Upper lobe of right lung (tissue), 1 donor: ENCODE measurements at places on chromosomes 11 and 22. TPM values are rescaled to one million over a fixed set of nuclear protein-coding genes. Genes with fewer than 3 reads are reported as not detected.

DNA sequence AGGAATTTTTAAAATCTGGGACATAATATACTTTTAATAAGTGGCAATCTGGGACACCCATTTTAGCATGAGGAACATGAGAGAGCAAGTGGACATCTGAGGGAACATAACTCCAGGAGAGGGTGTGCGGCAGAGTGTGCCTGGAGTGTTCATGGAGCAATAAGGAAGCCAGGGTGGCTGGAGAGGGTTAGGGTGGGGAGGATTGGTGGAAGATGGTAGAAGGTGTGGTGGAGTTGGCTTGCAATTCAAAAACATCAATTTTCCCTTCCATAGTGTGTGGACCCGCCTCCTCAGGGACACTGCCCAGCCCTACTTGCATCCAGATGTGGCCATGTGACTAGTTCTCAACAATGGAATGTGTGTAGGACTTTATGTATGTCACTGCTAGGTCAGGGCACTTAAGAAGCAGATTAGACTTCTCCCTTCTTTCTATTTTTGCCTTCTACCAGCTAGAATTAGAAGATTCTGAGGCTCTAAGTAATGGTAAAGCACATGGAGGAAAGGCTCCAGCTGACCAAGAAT, 4.4 kb upstream of the DENND5A start:
- H3K4me3 ChIP-seq = no peak overlapping the region
- DNase-seq = no peak
- no peaks in the 10 kb centered on the region for H3K36me3 ChIP-seq
- no peaks in the 10 kb centered on the region for H3K27me3 ChIP-seq
- no peak overlapping the region for H3K27ac ChIP-seq

DNA sequence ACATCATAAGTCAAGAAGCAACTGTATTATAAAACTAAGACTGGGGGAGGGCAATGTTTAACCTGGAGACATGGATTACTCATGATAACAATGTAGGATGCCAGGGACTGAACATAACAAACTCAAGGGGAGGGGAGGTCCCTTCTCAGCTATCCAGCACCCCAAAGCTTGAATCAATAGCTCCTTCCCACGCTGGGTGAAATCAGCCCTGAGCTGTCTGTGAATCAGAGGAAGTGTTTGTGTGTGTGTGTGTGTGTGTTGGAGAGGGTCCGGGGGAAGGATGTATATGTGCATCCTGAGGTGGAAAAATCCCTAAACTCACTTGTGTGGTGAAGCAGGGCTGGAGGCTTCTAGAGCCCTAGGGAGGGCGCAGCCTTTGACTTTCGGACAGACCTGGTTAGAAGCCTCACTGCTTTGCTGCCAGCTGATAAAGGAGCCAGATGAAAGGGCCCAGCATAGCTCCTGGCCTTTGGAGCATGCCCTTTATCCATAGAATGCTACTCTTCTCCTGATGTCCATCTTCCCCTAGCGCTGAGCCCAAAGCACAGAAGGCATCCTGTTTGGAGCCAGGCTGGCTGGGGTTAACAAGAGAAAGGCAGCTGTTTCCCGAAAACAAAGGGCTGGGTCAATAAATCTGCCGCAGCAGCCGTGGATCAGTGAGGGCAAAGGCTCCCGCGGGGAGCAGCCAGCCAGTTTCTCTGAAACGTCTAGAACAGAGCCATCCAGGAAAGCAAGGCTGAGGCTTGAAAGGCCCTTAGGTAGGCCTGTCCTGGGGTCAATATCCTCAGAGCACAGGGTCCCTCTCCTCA, 35.8 kb downstream of the TNKS1BP1 start:
- no peaks in the 10 kb centered on the region for H3K36me3 ChIP-seq
- peaks cover 14% of the 10 kb centered on the region for H3K4me1 ChIP-seq

- no peak overlapping the region for H3K27ac ChIP-seq
- DNase-seq = no peak
- H3K36me3 ChIP-seq = no peaks in the 10 kb centered on the region
- no peaks in the 10 kb centered on the region for H3K4me1 ChIP-seq
These were observed 412.5 kb upstream of the DDI1 start for GRCh38 chr11:103623933-103624332.

GRCh38 chr11:112996994-112997393, 35.8 kb downstream of the NCAM1 start:
- no peak overlapping the region for H3K4me3 ChIP-seq
- no peaks in the 10 kb centered on the region for H3K4me1 ChIP-seq
- H3K27ac ChIP-seq = no peak overlapping the region
- H3K27me3 ChIP-seq = no peaks in the 10 kb centered on the region
- no peak for DNase-seq

DNA sequence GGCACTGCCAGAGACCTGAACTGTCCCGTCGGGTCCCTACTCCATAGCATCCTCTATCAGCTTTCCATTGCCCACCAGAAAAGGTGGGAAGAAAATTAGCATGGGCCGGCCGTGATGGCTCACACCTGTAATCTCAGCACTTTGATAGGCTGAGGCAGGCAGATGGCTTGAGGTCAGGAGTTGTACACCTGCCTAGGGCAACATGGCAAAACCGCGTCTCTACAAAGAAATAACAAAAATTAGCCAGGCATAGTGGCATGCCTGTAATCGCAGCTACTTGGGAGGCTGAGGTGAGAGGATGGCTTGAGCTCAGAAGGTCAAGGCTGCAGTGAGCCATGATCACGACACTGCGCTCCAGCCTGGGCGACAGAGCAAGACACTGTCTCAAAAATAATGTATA, 3.5 kb downstream of the SLC25A18 start:
- H3K36me3 ChIP-seq = no peaks in the 10 kb centered on the region
- H3K27me3 ChIP-seq = no peaks in the 10 kb centered on the region
- no peak overlapping the region for H3K4me3 ChIP-seq
- H3K27ac ChIP-seq = no peak overlapping the region

DNA sequence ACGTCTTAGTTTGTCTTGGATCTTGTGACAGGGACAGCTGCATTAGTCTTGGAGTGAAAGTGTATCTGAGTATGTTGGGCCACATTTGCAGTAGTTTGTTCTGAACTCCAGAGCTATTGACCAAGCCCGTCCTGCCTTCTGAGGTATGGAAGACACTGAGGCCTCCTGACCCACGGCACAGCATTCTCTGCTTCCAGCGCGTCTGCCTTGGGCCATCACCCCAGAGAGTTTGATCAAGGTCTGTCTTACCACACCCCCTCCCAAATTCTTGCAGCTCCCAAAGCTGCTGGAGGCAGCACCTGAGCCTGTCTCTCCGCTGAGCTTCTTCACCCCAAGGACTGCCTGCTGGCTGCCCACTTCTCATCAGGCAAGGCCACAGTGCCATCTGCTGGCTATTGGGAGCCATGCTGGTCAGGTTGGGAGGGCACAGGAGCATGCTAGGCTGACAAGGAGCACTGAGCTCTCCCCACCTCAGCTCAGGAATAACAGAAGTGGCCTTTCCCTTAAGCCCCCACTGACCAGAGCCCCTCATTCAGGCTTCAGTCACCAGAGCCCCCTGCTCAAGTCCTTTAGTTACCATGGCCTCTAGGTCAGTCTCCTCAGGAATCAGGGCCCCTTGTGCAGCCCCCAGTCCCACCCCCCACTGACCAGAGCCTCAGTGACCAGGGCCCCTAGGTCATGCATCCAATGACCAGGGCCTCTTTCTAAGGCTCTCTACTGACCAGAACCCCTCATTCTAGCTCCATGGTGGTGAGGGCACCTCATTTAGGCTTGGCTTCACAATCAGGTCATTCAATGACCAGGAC, 27.2 kb upstream of the SMPD1 start:
- peak; percentile 87 for DNase-seq
- H3K4me1 ChIP-seq = no peaks in the 10 kb centered on the region
- no peaks in the 10 kb centered on the region for H3K36me3 ChIP-seq
- H3K27me3 ChIP-seq = no peaks in the 10 kb centered on the region
- no peak overlapping the region for H3K27ac ChIP-seq

DNA sequence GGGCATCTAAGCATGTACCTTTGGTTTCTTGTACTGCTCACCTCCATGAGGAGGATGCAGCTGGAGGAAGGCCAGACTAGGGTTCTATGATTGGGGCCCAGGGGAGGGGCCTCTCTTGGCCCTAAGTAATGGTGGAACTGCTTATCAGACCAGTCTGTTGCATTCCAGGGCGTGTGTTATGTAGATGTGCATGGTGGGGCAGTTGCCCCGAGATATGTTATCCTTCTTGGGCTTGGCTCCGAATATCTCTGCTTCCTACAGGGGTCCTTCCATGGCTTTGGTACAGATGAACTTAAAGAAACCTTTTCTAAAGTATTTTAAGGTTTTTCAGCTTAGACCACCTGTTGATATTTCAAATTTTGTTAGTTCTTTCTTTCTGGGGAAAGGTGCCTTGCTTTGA, 126.0 kb downstream of the SWAP70 start:
- peaks cover 5% of the 10 kb centered on the region for H3K36me3 ChIP-seq
- H3K4me1 ChIP-seq = no peaks in the 10 kb centered on the region
- no peak overlapping the region for H3K27ac ChIP-seq
- H3K4me3 ChIP-seq = no peak overlapping the region

- no peak overlapping the region for H3K4me3 ChIP-seq
- H3K27me3 ChIP-seq = no peaks in the 10 kb centered on the region
- peaks cover 6% of the 10 kb centered on the region for H3K4me1 ChIP-seq
- no peak overlapping the region for H3K27ac ChIP-seq
- no peaks in the 10 kb centered on the region for H3K36me3 ChIP-seq
These were observed 52.9 kb downstream of the UVRAG start for GRCh38 chr11:75867778-75868374.

GRCh38 chr11:76148231-76148630, 58.1 kb downstream of the WNT11 start:
- peaks cover 10% of the 10 kb centered on the region for H3K4me1 ChIP-seq
- DNase-seq = no peak
- H3K27me3 ChIP-seq = no peaks in the 10 kb centered on the region
- no peak overlapping the region for H3K27ac ChIP-seq
- H3K4me3 ChIP-seq = no peak overlapping the region

DNA sequence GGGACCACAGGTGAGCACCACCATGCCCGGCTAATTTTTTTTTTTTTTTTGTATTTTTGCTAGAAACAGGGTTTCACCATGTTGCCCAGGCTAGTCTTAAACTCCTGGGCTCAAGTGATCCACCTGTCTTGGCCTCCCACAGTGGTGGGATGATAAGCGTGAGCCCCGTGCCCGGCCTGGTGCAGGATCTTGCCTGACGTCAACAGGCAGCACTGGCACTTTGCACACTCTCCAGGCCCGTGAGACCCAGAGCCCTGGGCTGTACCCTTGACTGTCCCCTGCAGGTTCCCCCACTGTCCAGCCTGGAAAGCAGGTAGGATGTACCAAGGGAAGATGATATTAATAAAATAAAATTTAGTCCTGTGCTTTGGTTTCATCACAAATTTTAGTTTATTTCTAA, 29.1 kb upstream of the PANX2 start:
- no peaks in the 10 kb centered on the region for H3K36me3 ChIP-seq
- no peak overlapping the region for H3K27ac ChIP-seq
- DNase-seq = no peak
- peaks cover 9% of the 10 kb centered on the region for H3K27me3 ChIP-seq

- no peak overlapping the region for H3K4me3 ChIP-seq
- no peak overlapping the region for H3K27ac ChIP-seq
- H3K4me1 ChIP-seq = peaks cover 6% of the 10 kb centered on the region
- peak; percentile 39 for DNase-seq
- H3K27me3 ChIP-seq = no peaks in the 10 kb centered on the region
These were observed 10.4 kb upstream of the MS4A10 start for GRCh38 chr11:60774726-60775125.

GRCh38 chr22:31206896-31207687, 5.0 kb upstream of the LIMK2 start:
- H3K36me3 ChIP-seq = peaks cover 17% of the 10 kb centered on the region
- no peaks in the 10 kb centered on the region for H3K27me3 ChIP-seq
- no peak overlapping the region for H3K4me3 ChIP-seq
- peaks cover 28% of the 10 kb centered on the region for H3K4me1 ChIP-seq

GRCh38 chr11:68173926-68174325, 39.2 kb downstream of the KMT5B start:
- no peak overlapping the region for H3K4me3 ChIP-seq
- no peak for DNase-seq
- peaks cover 94% of the 10 kb centered on the region for H3K36me3 ChIP-seq
- no peaks in the 10 kb centered on the region for H3K27me3 ChIP-seq
- no peak overlapping the region for H3K27ac ChIP-seq
- H3K4me1 ChIP-seq = no peaks in the 10 kb centered on the region

DNA sequence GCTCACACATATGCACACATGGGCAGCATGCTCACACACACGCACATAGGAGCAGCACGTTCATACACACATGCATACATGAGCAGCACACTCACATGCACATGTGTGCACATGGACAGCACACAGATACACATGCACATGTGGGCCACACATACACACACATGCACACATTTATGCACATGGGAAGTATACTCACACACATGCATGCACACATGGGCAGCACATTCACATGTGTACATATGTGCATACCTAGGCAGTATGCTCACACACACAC, 42.5 kb downstream of the RTN4R start:
- no peaks in the 10 kb centered on the region for H3K27me3 ChIP-seq
- peaks cover 7% of the 10 kb centered on the region for H3K4me1 ChIP-seq
- DNase-seq = no peak
- no peak overlapping the region for H3K4me3 ChIP-seq
- no peaks in the 10 kb centered on the region for H3K36me3 ChIP-seq
- H3K27ac ChIP-seq = no peak overlapping the region

DNA sequence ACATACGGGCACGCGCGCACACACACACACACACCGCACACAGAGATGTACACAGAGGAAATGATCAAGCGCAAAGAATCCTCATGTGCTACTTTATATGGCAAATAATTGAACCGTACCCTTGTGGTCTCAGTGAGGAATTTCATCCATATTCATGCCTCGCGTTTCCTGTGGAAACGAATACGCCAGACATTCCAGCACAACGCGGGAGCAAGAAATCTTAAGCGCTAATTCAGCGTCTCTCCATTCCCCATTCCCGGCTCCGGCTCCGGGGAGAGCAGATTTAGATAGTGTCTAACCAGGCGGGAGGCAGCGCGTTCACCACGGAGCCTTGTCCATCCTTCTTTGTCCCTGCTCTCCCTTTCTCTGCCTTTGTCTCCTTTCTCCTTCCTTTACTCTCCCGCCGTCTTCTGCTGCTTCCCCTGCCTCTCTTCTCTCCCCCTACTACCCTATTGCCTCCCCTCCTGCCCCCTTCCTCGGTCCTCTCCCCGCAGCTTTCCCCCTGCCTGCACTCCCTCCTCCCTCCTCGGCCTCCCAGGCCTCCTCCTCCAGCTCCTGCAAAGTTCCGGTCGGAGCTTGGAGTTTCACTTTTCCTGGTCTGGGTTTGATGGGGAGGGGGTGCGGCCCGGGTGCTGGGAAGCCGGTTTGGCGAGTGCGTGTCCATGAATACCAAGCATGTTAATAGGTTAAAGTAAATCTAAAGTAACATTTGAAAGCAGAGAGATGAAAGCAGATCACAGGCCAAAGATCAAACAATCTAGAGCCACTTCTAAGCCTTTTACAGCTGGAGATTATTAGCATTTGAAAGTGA, 579.3 kb downstream of the BUD13 start:
- peak; percentile 92 for DNase-seq
- peak overlapping the region; percentile 79 for H3K27ac ChIP-seq
- H3K4me3 ChIP-seq = peak overlapping the region; percentile 55
- H3K36me3 ChIP-seq = no peaks in the 10 kb centered on the region
- H3K27me3 ChIP-seq = peaks cover 6% of the 10 kb centered on the region

- DNase-seq = no peak
- no peak overlapping the region for H3K27ac ChIP-seq
- H3K4me3 ChIP-seq = no peak overlapping the region
These were observed 33.6 kb downstream of the USH1C start for GRCh38 chr11:17510507-17511206.

- no peak overlapping the region for H3K4me3 ChIP-seq
- DNase-seq = no peak
- H3K27me3 ChIP-seq = no peaks in the 10 kb centered on the region
- peaks cover 25% of the 10 kb centered on the region for H3K4me1 ChIP-seq
- no peaks in the 10 kb centered on the region for H3K36me3 ChIP-seq
- H3K27ac ChIP-seq = no peak overlapping the region
These were observed 144.5 kb downstream of the CCDC34 start for GRCh38 chr11:27218421-27219038.

The DEUP1 gene
- total RNA-seq = not detected

The ZNF214 gene
- total RNA-seq = 3.7 TPM

The SYNGR1 gene
- 14.0 TPM for total RNA-seq

The MIOX gene
- total RNA-seq = not detected
